ENCODE measurements at places on chromosomes 7 and 10.

DNA sequence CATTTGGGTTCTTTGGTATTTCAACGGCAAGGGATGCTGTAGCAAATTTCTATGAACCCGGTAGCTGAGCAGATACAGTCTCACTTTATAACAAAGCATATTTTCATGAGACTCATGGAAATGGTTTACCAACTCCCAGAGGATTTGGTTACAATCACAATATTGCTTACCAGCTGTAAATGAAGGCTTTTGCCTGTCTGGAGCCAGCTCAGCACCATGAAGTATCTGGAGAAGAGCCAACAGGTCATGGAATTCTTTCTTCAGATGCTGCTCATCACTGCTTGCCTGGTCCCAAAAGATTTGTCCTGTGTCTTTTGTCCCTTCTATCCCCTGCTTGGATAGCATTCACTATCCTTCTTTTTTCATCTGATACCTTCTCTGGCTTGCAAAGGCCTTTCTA is 316.9 kb upstream of the PHYHIPL start:
- DNase-seq, result no peak

- DNase-seq, result peak; percentile 69
Measured at GRCh38 chr10:29649561-29650551, 15.1 kb upstream of the SVIL start.

GRCh38 chr7:46449743-46450142 is 528.7 kb upstream of the IGFBP3 start:
- DNase-seq, result no peak

DNA sequence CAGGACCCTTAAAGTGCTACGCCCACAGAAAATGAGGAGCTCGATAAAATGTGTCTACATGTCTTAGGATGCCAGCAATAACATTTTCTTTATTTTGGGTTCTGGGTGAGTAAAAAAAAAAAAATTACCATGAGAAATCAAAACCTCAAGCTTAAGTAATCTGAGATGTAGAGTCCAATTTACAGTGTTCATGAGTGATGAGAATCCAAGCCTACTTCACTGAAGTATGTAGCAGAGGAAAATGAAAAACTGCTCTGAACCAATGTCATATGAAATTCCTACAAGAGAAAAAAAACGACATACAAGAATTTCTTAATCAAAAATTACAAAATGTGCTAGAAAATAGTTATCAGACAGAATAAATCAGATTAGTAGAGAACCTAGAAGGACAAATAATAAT is 274.4 kb downstream of the HTR7 start:
- no peak for DNase-seq

DNA sequence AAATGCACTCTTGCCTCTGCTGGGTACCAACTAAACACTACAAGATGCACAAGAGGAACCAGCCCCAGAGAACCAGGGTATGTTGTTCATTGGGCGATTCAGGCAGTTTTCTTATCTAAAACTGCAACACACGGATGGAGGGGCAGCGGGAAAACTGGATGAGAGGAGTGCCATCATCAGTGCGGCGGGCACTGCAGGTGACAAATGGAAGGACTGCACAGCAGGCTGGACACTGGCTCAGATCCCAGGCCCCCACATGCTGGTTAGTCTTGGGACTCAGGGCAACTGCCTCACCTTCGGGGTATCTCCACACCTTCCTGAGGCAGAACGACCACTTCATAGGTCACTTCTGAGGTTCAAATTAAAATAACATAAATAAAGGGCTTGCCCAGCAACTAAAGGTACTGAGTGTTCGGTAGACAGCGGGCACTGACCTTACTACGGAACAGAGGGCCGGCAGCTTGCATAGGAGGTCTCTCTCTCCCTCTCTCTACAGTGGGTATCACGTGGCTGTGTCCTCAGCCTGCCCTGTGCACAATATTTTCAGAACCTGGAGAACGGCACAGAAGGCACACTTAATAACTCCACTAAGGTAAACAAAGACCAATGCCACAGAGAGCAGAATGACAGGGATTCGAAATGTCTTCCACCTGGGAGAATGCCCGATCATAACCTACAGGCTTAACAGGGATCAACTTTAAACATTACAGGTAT is 72.1 kb downstream of the GRB10 start:
- no peak for DNase-seq

GRCh38 chr7:2405201-2405600 is 1.8 kb downstream of the CHST12 start:
- DNase-seq, result no peak

DNA sequence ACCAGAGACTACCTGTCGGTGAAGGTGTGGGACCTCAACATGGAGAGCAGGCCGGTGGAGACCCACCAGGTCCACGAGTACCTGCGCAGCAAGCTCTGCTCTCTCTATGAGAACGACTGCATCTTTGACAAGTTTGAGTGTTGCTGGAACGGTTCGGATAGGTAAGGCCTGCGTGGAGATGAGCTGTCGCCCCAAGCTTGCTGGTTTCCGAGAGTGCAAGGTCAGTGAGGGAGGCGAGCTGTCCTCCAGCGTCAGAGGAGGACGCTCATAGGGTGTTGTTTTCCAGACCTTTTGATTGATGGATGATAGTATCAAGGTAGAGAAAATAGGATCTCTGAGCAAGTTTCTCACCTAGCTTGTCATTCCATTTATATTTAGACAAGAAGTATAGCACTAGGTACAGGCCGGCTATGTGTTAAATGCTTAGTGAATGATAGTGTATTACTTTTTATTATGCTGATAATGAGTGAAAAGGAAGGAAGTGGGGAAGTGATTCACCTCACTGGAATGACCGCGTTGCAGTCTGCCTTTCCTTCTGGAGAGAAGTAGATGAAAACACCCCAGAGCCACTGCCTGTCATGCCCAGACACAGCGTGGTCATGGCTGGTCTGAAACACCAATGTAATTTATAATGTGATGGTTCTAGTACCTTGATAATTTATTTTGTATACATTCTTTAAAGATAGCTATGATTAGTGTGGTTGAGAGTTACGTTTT is 33.9 kb downstream of the BNIP3 start:
- DNase-seq, result no peak

DNA sequence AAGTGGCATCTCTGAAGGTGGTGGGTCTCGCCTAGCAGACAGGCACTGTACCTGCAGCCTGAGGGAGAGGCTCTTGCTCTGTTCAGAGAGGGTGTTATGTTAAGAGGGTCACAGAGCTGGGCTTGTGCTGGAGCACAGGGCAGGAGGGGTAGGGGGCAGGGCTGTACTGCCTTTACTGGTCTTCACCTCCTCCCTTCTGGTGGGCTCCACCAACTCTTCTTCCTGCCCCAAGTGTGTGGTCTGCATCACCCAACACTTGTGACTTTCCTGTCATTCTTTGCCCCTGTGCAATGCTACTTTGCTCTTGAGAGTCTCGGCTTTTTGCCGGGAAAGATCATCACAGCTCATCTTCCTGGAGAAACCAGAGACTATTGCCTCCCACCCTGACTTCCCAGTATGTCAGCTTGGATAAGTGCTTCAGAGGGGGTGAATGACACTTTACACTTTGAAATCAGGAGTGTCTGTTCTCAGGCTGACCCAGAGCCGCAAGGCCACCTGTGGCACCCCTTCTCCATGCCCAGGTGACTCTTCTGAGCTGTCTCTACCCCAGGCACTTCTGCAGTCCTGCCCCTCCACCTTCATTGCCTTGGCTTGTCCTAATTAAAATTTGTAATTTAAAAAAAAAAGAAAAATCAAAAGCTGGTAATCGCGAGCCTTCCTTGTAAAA is 38.4 kb upstream of the IKZF1 start:
- DNase-seq, result no peak

DNA sequence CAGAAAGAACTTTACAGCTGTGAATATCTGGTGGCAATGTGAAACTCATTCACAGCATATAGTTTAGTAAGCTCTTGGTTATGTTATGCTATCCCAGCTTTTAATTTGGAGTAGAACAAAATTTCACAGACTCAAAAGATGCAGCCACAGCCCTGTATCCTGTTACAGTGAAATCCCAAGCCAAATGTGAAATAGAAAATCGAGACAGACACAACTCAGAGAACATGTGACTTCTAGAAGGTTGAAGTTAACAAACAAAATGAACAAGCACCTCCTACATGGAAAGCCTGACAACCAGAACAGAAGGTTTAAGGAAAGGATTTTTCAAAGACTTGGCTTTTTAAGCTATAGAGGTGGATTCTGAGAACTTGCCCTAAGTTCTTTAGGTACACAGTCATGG is 39.6 kb downstream of the JAZF1 start:
- DNase-seq, result no peak

DNA sequence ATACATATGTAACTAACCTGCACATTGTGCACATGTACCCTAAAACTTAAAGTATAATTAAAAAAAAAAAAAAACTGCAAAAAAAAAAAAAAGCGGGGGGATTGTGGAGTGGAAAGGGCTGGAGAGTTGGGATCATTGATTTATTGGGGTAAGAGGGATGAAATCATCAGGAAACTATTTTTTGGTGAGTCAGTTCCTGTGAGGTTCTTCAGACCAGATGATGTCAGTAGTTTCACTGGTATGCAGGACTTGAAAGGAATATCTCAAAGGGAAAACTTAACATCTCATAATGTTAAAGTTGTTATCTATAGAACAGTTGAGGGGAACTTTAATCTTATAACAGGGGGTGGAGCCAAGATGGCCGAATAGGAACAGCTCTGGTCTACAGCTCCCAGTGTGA is 32.6 kb upstream of the TECTB start:
- DNase-seq, result no peak

GRCh38 chr7:14047709-14048399 is 58.4 kb upstream of the ETV1 start:
- no peak for DNase-seq

- no peak for DNase-seq
Measured at GRCh38 chr7:14842523-14842922, 60.0 kb downstream of the DGKB start.

DNA sequence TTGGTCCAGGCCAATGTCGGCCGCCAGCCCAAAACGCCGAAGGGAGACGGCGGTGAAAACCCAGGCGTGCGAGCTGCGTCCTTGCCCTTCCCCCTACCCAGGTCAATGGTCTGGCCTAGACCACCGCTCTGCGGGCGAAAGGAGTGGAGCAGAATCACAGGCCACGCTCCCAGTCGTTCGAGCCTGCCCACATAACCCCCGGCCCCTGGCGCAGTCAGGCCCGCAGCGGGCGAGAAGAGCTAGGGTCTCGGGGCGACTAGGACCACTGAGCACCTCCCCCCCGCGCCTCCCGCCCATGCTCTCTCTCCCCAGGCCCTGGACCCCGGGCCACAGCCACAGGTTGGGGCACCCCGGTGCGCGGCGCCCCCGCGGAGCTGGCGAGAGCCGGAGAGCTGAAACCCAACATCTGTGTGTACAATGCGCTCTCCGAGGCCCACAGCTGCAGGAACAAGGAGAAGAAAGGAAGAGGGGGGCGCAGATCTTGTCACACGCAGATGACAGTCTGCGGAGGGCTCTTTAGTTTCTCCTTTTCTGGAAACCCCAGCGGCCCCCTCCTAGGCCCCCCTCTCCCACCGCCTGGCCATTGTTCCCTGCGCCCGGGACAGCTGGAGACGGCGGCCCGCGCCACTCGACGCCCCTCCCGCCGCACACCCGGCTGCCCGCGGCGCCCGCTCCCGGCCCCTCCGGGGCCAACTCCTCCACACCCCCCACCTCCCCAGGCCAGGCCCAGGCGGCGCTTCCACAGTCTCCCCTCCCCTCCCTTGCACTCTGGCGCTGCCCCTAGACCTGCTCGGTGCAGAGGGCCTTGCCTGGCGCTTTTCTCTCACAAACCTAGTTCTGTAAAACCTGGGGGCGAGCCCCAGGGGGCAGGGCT is 355.0 kb downstream of the DNAJB6 start:
- DNase-seq, result no peak

GRCh38 chr7:158782761-158783401 is 46.4 kb downstream of the ESYT2 start:
- DNase-seq, result peak; percentile 32

DNA sequence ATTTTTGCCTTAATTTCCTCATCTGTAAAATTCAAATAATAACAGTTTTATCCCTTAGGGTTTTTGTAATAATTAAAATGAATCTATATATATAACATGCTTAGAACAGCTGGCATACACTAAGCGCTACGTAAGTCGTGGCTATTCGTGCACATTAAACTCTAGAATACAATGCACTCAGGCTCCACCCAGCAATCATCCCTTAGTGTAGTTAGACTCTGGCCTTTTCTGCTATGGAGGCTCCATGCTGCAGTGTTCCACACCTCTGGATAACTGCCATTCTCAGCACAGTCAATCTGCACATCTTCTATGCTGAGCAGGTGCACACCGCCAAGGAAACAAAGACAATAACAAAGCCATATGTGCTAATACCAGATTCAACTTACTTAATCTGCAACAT is 92.9 kb downstream of the IPMK start:
- no peak for DNase-seq

GRCh38 chr10:72097448-72098300 is 9.3 kb upstream of the SPOCK2 start:
- no peak for DNase-seq

- DNase-seq, result no peak
Measured at GRCh38 chr10:11521860-11522259, 89.6 kb downstream of the USP6NL start.

DNA sequence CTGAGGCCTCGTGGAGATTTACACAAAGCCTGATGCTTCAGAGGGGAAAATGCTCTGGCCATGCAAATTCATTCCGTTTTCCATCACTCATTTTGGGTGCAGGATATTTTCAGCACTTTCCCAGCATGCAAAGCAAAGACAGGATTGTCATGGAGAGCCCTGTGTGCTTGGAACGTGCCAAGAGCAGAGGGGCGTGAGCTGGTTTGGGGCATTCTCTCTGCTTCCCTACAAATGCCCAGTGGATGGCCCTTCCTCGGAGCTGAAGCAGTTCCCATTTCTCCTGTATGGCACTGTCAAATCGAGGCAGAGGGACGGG is 164.1 kb downstream of the PRKAG2 start:
- no peak for DNase-seq

GRCh38 chr10:50410066-50410811 is 158.9 kb upstream of the ASAH2 start:
- DNase-seq, result no peak

Data from brain pericyte (primary cell).